ENCODE measurements at places on chromosomes 1 and 21. TPM values are rescaled to one million over a fixed set of nuclear protein-coding genes. Genes with fewer than 3 reads are reported as not detected.
A peak's percentile ranks its signal among the peaks of the same experiment; 100 is the strongest.

GRCh38 chr1:14899686-14900085 lies 253.9 kb upstream of the TMEM51 start:
- no peak for DNase-seq

DNA sequence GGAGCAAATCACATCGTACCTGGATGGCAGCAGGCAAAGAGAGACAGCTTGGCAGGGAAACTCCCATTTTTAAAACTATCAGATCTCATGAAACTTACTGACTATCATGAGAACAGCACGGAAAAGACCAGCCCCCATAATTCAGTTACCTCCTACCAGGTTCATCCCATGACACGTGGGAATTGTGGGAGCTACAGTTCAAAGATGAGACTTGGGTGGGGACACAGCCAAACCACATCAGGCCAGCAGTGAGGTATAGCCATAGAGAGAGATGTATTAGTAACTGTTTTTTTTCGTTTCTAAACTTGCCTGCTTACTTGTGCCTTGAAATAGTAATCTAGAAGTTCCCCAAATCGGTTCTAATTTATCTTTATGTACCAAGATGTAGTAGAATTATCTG lies 48.9 kb downstream of the AK4 start:
- DNase-seq = no peak

DNA sequence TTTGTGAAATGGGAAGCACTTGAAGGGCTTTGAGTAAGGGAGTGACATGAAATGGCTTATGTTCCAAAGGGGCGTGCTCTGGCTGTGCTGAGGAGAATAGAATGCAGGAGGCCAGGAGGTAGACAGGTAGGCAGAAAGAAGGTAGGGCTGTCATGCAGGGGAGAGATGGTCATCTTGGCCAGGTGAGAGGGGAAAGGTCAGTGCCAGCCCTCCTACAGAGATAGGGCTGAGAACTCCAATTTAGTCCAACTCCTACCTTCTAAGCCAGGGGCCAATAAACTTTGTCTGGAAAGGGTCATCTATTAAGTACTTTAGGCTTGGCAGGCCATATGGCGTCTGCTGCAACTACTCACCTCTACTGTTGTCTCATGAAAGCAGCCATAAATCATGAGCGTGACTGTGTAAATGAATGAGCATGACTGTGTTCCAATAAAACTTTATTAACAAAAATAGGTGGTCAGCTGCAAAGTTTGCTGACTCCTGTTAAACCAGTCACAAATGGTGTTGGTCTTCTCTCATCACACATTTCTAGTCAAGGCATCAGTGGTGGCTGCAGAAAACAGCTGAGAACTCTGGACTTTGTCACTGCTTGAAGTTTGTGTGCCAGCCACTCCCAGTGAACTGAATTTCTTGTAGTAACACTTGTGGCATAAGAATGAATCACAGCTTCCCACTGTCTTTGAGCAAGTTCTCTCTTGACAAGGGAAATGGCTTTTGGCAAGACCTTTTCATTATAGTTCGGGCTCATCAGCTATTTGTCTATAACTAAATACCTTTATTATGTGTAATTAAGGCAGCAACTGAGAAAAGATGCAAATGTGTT lies 32.0 kb upstream of the CD2 start:
- no peak for DNase-seq

DNA sequence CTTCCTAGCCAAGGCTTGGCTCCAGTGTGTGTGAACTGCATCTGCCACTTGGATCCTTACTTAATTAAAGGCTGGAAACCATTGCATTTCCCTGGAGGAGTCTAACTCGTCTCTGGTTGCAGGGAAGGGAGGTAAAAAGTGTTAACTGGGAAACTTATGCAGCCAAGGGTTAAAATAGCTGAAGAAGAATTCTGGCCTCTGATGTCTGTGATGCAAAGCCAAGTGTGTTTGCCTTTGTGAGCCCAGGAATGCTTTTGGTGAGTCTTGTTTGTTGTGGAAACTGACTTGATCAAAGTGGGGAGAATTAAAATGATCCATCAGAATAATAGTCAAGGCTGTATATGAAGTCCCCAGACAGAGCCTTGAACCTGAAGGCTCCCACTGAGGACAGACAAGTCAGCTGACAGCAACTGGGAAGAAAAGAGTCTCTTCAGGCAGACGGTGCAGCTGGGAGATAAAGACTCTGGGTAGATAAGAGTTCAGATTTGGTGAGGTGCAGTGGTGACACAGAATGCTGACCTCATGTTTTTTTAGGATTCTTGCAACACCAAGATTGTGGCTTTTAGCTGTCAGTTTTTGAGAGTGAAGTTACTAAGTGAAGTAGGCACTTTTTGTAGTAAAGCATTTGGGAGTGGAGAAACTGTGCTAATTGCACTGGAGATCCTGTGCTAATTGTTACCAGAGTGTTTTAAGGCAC lies 59.5 kb upstream of the WLS start:
- no peak for DNase-seq

CACNA1S gene
- total RNA-seq = not detected

DNA sequence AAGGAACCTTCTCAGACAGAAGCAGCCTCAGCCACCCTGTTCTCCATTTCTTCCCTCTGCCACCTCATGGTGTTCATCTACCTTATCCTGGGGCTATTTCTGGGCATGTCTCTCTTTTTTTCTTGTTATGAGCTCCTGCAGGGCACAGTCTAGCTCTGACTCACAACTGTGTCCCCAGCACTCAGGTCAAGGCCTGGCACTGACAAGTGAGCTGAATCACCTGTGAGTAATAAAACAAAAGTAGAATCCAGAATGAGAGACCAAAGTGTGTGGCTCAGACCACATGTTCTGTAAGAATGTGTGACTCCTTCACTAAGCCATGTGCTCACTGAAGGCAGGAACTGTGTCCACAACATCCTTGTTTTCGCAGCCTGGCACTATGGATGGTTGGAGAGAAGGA lies 23.2 kb downstream of the C1orf94 start:
- DNase-seq = peak; percentile 43

TMOD4 gene
- total RNA-seq = 1.2 TPM

GRCh38 chr1:161945306-161946060 lies 78.2 kb downstream of the OLFML2B start:
- DNase-seq = no peak

DNA sequence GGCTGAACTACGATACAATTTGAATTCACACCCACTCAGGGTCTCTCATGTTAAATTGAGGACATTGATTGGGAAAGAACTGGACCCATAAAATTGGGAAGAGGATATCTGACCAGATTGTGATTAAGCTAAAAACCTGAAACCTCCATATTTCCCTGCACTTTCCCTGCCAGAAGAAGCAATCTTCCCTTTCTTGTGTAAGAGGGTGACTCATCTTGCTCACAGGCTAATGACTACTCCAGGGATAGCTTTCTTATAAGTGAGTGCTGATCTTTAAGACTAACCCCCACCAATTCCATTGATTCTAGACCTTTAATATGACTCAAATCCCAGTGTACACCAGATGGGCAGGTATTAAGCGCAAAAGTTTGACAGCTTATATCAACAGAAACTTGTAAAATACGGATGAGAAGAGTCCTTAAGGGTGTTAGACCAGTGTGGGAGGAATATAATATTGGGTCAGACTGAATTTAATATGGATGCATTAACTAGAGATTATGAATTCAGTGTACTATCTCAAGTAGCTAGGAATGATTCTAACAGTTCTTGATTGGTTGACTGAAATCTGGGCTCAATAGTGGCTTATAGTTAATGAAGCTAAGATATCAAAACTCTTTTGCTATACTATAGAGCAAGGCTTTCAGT lies 12.1 kb upstream of the SGIP1 start:
- DNase-seq = no peak

- no peak for DNase-seq
Observed at GRCh38 chr1:47703981-47704596, 266.2 kb downstream of the FOXD2 start.

- DNase-seq = no peak
Observed at GRCh38 chr1:62912028-62912638, 128.2 kb downstream of the ATG4C start.

DNA sequence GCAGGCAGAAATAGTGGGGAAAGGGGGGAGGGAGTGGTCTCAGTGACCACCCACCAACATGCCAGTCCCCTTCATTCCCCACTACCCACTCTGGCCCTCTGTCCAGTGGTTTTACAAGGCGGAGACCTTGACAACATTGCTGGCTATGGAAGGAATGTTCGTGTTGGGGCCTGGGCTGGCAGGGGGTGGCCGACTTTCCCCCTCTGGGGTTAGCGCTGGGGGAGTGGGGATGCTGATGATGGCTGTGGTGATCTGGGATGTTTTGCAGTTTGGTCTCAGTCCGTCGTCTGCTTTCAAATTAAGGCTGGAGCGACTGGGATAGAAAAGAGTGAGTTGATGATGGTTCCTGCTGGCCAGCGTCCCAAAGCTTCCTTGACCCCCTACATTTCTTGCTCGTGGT lies 20.3 kb downstream of the DDX20 start:
- no peak for DNase-seq

- no peak for DNase-seq
Observed at GRCh38 chr1:190192627-190193026, 285.0 kb downstream of the BRINP3 start.

- no peak for DNase-seq
Observed at GRCh38 chr1:42946120-42946898, 12.4 kb downstream of the SLC2A1 start.

ITLN1 gene
- not detected for total RNA-seq

HES2 gene
- 2.1 TPM for total RNA-seq

CYP4B1 gene
- 3.1 TPM for total RNA-seq

GTF2B gene
- total RNA-seq = 18.3 TPM

- no peak for DNase-seq
Observed at GRCh38 chr1:8348047-8348776, 30.3 kb downstream of the SLC45A1 start.

DNA sequence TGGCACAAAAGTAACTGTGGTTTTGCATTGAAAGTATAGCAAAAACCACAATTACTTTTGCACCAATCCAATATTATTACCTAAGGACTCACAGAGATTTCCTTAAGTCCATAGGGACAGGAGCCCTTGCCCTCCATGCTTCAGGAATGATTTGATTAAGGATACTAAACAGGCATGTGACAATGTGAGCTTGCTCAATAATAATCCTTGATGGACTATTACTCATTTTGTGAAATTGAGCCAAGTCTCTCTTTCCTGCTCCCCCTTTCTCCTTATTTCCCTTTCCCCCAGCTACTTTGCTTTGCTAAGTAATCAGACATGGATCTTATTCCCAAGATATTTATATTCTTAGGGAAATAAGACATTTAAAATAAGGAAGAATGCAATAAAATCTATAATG lies 21.6 kb upstream of the RGL1 start:
- no peak for DNase-seq

LEPROT gene
- total RNA-seq = 113 TPM

TDRKH gene
- 13.4 TPM for total RNA-seq

- DNase-seq = peak; percentile 94
Observed at GRCh38 chr1:234612352-234613127, 2.6 kb upstream of the IRF2BP2 start.

PCSK9 gene
- total RNA-seq = 60.7 TPM

- DNase-seq = peak; percentile 90
Observed at GRCh38 chr1:33244143-33244808, 12.0 kb upstream of the ZNF362 start.

HJV gene
- total RNA-seq = not detected

DNA sequence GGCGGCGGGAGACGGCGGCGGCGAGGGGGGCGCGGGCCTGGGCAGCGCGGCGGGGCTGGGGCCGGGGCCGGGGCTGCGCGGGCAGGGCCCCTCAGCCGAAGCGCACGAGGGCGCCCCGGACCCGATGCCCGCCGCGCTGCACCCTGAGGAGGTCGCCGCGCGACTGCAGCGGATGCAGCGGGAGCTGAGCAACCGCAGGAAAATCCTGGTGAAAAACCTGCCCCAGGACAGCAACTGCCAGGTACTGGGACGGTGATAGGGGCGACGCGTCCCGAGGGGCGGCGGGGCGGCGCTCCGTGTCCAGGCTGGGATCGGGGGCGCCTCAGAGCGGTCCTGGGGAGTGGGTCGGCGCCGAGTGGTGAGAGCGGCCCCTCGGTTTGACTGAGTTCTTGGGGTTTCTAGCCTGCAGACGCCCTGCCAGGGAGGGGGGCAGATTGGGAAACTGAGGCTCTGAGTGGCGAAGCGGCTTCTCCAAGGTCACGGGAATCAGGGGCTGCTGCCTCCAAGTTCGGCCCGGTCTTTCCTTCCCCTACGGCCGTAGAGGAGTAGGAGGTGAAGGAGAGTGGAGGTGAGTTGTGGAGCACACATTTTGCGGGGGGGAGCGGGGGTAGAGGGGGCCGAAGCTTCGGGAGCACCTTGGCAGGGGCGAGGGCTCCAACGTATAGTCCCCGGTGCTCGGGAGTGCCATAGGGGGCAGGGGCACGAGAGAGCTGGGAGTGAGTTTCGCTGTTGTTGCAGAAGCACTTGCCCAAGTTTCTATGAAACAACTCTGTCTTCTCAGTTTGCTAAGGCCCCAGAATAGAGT lies 508 bp downstream of the RAVER2 start:
- no peak for DNase-seq

SPATA46 gene
- total RNA-seq = not detected

- peak; percentile 8 for DNase-seq
Observed at GRCh38 chr1:121558514-121558913, 373.7 kb downstream of the SRGAP2C start.

LRRC38 gene
- not detected for total RNA-seq

DNA sequence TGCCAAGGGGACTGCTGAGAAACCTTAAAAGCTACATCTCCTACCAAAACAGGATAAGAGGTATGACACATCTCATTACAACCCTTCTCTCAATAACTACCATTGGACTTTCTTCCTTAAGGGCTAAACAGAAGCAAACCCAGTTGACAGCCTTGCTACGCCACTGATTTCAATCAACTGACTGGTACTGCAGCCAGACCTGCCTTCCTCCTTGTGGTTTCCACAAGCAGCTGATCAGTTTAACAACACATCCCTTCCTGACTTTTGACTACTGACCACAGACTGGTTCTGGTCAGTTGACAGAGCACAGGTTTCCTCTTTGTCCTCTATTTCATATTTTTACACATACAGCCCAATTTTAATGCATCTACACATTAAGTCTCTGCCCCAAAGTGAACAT lies 108.8 kb downstream of the ADAMTS1 start:
- no peak for DNase-seq

CDK11B gene
- total RNA-seq = 21.2 TPM

INSRR gene
- not detected for total RNA-seq

DNA sequence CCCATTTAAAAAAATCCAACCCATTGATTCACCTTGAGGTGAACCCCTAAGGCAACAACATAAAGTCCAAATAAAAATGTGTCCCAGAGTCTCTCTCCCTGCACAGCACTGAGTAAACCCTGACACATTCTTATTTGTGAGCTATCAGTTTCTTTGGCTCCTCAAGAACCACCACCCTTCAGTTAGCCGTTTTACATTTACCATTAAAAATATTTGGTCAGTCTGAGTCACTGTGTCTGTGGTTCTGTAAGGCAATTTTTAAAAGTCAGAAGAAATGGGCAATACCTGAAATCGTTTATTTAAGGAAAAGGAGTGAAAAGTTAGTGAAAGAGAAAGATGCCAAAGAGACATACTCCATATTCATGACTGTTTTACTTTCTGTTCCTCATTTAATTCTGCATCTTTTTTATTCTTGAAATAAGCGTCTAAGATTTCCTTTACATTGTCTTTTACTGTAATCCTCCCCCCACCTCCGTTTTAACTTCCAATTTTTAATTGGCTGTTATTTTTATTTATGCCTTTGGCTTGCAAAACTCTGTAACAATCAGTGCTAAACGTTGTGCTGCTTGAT lies 91.7 kb upstream of the IVNS1ABP start:
- DNase-seq = no peak

- DNase-seq = no peak
Observed at GRCh38 chr1:31215065-31215570, 24.6 kb downstream of the NKAIN1 start.

TSNAX gene
- total RNA-seq = 23.5 TPM

GRCh38 chr1:174659823-174660222 lies 212.1 kb downstream of the GPR52 start:
- peak; percentile 2 for DNase-seq
